Umbilical cord (tissue), 2 donors: ENCODE measurements at places on chromosomes 2 and 18. TPM values are rescaled to one million over a fixed set of nuclear protein-coding genes. Genes with fewer than 3 reads are reported as not detected.

Gene PPIG
- 35.4 TPM for total RNA-seq

GRCh38 chr18:44107187-44107586 lies 573.5 kb upstream of the SETBP1 start:
- no peak for DNase-seq

- DNase-seq, result no peak
Observed at GRCh38 chr2:239932881-239933735, 92.0 kb downstream of the NDUFA10 start.

- DNase-seq, result no peak
Observed at GRCh38 chr18:9104244-9104901, 1.9 kb downstream of the NDUFV2 start.

- no peak for DNase-seq
Observed at GRCh38 chr18:13608791-13609532, 117.4 kb downstream of the FAM210A start.

DNA sequence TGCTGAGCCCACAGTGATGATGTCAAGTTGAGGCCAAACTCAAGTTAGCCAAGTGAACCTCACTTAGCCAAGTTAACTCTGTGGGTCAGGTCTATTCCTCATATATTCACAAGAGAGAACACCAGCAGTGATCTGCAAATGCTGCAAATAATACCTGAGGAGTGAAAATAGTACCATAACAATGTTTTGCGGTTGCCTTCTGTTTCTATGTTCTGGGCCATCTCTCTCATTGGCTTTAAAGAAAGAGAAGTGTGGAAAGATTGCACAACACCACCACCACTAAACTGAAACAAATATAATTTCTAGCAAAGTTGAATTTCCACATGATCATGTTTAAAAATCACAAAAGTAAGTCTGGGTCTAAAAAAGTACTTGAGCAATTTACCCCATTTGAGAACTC lies 211.1 kb upstream of the GALNT5 start:
- no peak for DNase-seq

DNA sequence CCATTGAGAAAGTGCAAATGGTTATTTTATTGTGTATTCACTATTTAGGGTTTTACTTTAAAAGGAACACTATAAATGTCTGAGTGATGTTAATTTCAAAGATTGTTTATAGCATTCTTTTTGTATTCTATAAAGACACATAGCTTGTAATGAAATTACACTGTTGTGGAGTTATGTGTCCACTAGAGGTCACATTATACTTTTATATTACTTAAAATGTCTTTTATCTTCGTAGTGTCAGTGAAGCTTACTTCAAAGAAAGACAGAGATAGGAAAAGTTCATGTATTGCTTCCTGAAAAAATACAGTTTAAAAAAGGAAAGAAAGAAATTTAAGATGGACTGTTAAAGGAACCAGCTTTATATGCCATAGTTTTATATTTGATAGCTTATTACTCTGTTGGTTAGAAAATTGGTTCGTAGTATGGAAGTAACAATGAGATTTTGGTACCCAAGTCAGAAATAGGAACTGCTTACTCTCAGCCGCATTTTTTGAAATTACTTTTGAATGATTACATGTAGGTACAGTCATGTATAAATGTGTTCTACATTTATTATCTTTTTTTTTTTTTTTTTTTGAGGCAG lies 20.5 kb downstream of the APLF start:
- DNase-seq, result peak; percentile 37

- DNase-seq, result no peak
Observed at GRCh38 chr2:8159211-8159965, 522.5 kb upstream of the ID2 start.

- DNase-seq, result no peak
Observed at GRCh38 chr18:55547705-55548056, 40.3 kb downstream of the TCF4 start.

- DNase-seq, result no peak
Observed at GRCh38 chr18:65704046-65704445, 46.8 kb upstream of the CDH7 start.

DNA sequence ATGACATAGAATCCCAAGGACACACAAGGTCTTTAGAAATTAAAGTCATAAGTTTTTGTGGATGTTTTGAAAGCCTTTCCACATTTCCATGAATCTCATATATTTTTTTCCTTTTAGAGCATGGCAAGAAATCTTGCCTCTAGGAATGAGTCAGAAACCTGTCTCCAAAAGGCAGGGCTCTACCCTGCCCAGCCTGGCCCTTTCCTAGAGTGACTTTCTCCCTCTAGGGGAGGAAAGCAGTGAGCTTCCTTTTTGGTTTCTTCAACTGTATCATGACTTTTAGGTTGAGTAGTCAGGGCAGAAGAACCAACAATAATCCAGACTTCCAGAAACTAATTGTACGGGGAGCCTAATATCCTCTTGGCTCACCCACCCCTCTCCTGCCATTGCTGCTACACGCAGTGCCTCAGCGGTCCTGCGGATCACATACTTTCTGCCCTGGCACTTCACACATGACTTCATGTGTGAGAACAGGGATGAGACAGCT lies 300.3 kb downstream of the AGPS start:
- DNase-seq, result peak; percentile 28

- no peak for DNase-seq
Observed at GRCh38 chr2:222424276-222424728, at the start of gene SGPP2. Gene SGPP2 (plus strand): TSS chr2:222424543. CDS start chr2:222424603, 60 bp downstream.

Gene NCKAP1
- 202 TPM for total RNA-seq

DNA sequence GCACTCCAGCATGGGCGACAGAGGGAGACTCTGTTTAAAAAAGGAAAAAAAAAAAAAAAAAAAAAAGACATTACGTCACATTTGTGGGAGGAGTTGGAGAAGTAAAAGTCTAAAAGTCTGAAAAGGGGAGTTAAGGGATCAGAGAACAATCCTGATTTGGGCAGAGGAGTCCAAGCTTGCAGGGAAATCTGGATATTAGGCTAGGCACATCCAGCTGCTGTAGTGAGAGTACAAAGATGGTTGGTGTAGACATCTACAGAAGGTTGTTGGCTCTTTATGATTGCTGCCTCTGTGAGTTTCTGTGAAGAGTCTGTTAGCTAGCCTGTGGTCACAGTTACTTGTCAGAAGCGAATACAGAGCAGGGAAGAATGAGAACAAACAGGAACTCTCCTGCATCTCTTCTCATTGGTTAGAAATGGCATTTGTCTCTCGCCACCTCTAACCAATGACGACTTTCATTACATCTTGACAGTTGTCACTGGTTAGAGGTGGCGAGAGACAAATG lies 3.3 kb upstream of the OSBPL6 start:
- peak; percentile 18 for DNase-seq

DNA sequence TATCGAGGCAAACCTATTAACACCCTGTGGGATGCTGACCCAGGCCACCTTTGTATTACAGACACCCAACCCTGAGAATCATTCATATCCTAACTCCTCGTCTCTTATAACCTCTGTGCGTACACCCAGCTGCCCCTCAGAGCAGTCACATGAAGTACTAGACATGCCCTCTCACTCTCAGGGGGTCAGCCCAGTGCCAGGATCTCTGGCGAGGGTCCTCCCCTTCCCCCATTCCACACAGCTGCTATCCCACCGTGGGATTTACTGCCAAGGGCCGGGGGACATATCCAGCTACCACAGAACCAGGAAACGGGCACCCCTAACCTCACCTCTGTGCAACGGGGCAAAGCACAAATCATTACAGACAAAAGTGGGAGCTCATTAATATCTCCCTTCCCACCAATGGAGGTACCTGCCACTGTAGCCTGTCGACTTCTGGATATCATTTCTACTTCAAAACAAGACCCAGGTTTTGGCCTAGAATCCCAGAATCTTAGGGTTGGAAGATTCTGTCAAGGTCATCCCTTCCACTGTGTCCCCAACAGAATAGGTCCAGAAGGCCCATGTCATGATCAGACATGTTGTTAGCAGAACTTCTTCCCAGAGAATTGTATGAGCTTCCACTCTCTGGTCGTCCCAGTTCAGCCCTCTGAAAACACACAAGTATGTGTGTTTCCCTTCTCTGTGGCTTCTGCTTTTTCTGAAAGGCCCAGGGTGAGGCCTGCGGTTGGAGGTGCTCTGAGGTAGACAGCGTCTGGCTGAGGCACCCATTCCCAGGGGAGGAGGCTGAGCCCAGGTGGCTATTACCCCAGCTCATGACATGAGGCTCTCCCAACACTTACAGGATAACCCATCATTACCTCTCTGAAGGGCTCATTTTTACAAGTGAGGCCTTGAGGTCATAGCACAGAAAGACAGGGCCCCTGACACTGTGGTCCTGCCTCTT lies 1.7 kb downstream of the TMBIM1 start:
- DNase-seq, result no peak

Gene GAD1
- total RNA-seq, result 4.3 TPM

GRCh38 chr18:79422022-79422782 lies 26.5 kb downstream of the NFATC1 start:
- no peak for DNase-seq

Gene IMP4
- 38.8 TPM for total RNA-seq

Gene CGREF1
- 11.6 TPM for total RNA-seq

DNA sequence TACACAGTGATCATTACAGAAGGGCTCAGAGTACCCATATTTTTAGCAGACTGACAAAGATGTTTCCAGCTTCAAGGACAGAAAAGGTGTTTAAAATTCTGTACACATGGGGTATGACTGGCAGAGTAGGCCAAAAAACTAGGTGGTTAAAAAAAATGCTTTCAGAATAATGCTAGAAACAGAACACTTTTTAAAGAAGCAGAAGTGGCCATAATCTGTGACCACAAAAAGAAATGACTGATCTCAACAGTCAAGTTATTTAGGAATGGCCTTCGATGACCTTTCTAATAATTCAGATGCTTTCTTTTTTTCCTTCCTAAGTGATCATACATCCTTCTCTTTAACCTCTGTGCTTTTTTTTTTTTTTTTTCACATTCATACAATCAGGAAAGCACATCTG lies 4.1 kb upstream of the AQP4 start:
- no peak for DNase-seq

Gene GALNT3
- total RNA-seq, result 11.8 TPM

DNA sequence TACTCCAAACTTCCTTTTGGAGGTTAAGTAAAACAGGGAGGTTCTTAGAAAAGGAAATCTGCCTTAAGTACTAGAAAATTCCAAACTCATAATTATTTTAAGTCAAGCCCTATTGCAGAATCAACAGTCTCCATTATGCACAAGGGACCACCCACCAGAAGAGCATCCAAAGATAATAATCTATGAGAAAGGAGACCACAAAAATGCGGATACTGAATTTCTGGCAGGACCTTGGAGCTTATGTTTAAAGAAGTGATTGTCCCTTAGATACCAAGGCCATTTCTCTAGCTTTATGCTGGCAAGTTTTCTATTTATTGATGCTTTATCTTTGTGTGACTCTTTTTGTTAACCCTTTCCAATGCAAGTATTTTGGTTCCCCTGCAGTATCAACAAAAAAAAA lies 404.0 kb upstream of the MMADHC start:
- DNase-seq, result no peak

DNA sequence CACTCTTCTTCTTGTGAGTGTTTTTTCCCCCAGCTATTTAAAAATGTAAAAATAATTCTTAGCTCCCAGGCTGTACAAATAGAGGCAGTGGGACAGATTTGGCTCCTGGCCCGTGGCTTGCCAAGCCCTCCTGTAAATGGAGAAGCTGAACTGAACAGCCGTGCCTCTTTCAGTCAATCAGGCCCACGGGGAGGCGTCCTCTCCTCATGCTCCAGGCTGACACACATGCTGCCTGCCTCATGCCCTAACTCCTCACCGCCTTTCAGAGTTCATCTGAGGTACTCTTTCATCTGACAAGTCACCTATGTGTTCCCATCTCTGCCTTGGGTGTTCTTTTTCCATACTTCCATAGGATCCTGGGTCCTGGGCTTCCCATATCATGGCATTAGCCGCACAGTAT lies 58.9 kb downstream of the BMP10 start:
- no peak for DNase-seq

Gene PKDCC
- total RNA-seq, result 93.2 TPM
